EH (cell line): ENCODE measurements at places on chromosomes 11 and 22.

DNA sequence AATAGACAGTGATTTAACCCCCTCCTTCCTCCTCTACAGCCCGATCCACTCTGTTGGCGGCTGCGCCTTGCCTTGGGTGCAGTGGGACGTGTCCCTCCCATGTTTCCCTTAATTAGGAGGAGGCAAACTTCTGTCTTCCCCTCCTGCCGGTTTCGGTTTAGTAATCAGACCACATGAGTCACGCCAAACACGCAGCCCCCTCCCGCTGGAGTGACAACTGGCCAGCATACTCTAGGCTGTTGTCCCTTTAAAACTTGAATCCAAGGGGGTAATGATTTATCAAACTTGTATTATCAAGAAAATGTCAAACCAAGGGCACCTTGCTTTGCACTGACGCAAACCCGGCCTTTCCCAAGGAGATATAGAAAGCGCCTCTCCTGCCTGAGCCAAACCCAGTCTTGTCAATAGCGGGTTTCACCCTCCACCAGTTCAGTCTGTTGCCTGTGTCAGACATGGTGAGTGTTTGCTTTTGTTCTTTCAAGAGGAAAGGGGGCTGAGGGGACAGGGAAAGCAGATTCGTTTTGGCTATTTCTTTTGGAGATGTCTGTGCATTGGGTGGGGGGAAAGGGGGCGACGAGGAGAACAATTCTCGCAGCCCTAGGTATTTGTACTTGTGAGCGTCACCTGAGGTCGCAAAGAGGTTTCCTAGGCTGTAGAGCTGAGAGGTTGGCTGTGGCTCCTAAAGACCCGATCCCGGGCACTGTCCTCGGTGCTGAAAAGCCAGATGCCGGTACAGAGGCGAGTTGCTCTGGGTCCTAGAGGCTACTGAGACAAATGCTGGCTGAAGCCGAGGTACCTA is at the start of gene SLC6A5:
Gene SLC6A5, plus strand, starts transcription at position 388 of the 799 bp plus-strand sequence. Its CDS starts 65 bp downstream, at position 453.
- DNase-seq, result peak; percentile 51

DNA sequence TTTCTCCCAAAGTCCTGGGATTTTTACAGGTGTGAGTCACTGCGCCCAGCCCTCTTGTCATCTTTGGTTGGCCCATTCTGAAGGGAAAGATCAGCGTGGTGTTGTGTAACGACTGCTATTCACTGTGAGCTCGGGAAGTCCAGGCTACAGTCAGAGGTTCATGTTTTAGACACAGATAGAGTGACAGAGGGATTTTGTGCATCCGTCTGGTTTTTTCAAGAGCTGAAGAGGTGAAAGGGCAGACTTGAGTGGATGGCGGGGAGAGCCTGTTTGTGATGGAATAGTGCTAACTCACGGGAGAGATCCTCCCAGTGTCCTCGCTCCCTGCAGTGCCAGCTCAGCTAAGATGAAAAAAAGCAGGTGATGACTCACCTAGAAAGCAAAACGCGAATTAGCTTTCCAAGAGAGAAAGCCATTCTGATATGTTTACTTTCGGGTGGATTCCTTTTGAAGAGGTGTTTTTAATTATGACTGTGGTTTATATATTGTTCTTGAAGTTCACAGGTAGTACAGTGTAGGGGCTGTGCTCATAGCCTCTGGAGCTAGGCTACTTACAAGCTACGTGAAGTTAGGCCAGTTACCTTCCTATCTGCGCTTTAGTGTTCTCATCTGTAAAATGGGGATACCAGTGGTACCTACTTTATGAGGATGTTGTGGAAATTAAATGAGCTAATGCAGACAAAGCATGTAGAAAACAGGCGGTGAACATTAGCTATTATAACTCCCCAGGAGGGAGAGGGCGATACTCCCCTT is 67.2 kb downstream of the C11orf91 start:
- DNase-seq, result peak; percentile 81

- no peak for DNase-seq
Measured at GRCh38 chr11:118144301-118145268, 8.0 kb downstream of the SCN4B start.

GRCh38 chr22:42368379-42369249 is 63.6 kb downstream of the NFAM1 start:
- DNase-seq, result no peak

- DNase-seq, result no peak
Measured at GRCh38 chr11:57703341-57703740, 8.7 kb downstream of the MED19 start.

GRCh38 chr22:45612451-45612901 is 59.2 kb upstream of the ATXN10 start:
- peak; percentile 86 for DNase-seq

GRCh38 chr22:37162221-37163095 is 12.7 kb upstream of the IL2RB start:
- no peak for DNase-seq

DNA sequence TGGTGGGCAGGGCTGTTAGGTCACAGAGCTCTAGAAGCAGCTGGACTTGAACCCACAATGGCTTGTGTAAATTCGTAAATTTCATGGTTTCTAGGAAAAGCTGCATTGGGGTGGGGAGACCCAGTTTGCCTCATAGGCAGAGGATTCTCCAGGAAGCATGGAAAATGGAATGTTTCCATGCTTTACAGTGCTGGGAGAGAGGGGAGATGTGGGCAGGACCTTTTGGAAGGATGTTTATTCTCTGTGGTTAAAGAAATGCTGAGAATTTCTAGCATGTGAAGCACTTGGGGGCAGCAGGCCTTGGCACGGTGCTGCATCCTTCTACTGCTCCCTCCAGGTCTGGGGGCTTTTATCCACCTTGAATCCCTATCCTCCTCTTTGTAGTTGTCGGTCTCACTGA is 46.3 kb downstream of the TRAF6 start:
- peak; percentile 82 for DNase-seq
